ENCODE measurements at places on chromosomes 11 and 22. TPM values are rescaled to one million over a fixed set of nuclear protein-coding genes. Genes with fewer than 3 reads are reported as not detected.

Gene SPON1
- 11.9 TPM for polyA plus RNA-seq

Gene NPTXR
- polyA plus RNA-seq, result 3.9 TPM

Gene RAB36
- 11.1 TPM for polyA plus RNA-seq

DNA sequence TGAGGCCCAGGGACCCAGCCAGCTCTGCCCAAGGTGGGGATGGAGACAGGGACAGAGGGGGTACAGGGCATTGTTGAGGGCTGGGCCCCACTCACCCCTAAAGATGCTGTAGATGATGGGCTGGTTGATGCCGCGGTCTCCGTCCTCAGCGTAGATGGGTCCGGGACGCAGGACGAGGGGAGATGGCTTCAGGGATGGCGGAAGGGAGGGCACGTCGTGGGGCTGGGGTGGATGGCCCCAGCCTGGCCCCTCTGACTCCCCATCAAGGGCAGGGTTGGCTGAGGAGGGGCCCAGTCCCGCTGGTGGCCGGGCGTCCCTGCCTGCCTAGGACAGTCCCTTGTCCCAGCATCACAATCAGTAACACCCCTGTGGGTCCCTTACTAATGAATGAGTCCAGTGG, 4.5 kb upstream of the IRF7 start:
- no peak for DNase-seq

Gene PPP6R2
- 123 TPM for polyA plus RNA-seq

DNA sequence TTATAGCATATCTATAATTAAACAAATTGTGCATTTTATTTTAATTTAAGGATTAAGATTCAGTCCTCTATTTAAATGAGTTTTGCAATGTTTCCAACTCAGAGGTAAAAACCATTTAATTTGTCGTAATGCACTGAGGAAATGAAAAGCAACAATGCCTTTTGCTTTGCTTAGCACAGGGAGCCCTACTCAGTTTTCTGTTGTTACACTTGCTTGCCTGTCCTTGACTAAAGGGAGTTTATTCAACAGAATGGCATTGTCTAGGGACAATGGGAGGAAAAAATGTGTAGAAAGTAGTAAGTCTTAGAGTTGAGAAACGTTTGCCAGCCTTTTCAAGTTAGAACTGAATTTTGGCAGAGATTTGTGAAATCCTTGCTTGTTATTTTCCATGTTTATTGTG, 734.2 kb upstream of the ANO3 start:
- no peak for DNase-seq

DNA sequence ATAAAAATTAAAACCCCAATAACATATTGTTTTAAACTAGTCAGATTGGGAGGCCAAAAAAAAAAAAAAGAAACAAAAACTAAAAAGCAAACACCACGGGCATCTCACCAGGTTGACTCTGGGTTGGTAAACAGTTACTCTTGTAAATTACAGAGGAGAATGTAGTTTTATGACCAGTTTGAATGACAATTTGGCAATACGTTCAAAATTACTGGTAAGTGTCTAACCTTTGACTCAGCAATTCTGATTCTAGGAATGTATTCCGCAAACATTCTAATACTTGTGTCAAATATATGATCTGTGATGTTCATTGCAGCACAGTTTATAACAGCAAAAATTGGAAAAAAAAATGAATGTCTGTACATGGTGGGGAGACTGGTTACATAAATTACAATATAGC, 1376.0 kb downstream of the TBC1D22A start:
- no peak for DNase-seq

DNA sequence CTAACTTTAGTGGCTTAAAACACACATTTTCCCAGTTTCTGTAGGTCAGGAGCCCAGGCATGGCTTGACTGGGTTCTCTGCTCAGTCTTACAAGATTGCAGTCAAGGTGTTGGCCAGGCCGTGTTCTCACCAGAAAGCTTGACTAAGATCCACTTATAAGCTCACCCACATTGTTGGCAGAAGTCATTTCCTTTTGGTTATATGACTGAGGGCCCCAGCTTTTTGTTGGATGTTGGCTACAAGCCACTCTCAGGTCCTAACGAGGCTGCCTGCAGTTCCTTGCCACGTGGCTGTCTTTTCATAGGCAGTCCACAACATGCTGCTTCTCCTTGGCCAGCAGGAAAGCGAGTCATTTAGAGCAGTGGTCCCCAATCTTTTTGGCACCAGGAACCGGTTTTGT, 79.3 kb upstream of the CRTAM start:
- no peak for DNase-seq

- DNase-seq, result no peak
These were observed 75.2 kb downstream of the DDIAS start for GRCh38 chr11:82976786-82977185.

Gene OR10V1
- not detected for polyA plus RNA-seq

DNA sequence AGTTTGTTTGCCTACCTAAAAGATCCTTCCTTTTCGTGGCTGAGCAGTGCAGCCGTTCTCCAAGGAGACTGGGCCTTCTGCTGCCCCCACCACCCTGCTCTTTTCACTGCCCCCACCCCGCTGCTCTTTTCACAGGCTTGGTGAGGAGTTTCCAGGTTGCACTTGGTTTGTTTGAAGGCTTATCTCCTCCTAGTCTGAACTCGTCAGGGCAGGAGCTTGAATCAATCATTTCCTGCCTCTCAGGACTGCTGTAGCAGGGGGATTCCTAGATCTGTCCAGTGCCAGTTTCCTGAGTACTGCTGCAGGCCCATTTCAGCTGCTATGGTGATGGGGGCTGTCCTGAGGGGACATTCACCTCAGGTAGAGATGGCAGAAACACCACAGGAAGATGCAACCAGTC, 10.0 kb downstream of the MED15 start:
- no peak for DNase-seq
